Islet precursor cell (in vitro differentiated cells): ENCODE measurements at places on chromosomes 12 and 14.

- no peak for DNase-seq
These were observed 42.2 kb upstream of the CRACR2A start for GRCh38 chr12:3795066-3795465.

DNA sequence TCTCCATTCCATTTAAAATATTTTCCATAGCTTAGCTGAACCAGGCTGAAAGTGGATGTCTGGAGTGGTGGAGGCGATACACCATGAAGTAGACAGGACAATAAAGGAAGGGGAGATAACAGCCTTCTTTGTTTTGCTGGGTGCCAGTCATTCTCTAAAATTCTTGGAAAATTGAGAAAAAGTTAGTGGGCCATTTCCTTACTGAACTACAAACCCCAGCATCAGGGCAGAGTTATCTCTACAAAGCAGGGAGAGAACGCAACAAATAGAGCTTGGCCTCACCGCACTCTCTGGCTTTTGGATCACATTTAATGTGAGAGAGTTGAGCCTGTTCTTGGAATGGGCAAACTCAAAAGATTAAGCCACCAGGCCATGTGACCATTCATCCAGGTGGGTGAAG, 41.2 kb upstream of the LRRC10 start:
- peak; percentile 15 for DNase-seq

DNA sequence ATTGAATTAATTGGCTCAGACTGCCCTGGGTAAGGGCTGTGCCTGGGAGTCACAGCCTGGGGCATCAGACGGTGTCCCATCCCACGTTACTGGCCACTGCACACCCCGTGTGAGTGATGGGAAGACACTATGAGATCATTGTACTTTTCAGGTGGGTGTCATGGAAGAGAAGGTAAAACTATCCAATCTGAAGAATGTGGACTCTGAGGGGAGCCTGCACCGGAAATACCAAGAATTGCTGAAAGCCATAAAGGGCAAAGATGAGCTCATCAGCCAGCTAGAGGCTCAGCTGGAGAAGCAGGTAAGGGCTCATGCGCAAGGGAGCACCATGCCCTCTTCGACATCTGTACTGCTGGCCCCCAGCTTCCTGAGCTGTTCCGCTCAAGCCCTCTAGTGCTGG, 24.0 kb downstream of the PLEKHH1 start:
- peak; percentile 84 for DNase-seq

- no peak for DNase-seq
These were observed 1673.6 kb upstream of the FLRT2 start for GRCh38 chr14:83856334-83856733.

DNA sequence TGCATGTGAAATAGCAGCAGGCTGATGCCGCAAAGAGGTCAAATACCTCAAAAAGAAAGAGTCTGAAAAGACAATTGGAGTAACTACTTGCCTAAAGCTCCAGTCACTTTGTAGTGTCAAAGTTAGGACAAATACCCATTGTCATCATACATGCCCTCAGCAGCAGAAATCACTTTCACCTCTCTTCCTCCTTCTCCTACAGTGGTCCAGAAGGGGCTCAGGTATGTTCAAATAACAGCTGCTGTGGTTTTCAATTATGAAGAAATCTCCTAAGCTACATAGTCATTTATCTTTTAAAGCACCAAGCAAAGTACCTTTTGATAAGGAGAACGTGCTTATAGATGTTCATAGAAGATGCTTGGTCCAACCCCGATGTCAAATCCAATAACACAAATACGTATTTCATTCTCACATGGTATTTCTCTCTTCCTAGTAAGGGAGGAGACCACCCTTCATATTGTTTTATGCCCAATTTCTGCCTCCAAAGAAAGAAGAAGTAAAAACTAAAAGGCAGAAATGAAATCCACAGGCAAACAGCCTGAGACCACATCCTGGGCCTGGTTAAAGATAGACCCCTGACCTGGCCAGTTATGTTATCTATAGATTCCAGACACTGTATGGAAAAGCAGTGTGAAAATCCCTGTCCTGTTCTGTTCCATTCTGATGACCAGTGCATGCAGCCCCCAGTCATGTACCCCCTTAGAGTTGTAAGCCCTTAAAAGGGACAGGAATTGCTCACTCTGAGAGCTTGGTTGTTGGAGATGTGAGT, 23.7 kb downstream of the GYS2 start:
- DNase-seq: no peak

DNA sequence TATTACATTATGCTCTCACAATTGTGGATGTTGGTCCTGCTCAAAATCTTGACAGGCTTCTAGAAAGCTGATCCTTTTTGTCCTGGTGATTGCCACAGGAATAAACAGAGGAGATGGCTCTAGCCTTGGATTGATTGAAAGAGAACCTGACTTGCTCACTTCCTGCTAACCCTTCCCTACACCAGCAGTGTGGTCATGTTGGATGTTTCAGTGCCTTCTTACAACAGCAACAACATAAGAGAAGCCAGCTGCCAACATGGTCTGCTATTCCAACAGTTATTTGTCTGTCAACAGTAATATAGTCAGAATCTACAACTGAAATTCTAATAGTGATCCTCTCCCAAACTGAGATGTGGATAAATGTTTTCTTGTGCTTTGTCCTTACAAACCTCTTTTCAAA, 311.6 kb upstream of the DIO2 start:
- DNase-seq: no peak

DNA sequence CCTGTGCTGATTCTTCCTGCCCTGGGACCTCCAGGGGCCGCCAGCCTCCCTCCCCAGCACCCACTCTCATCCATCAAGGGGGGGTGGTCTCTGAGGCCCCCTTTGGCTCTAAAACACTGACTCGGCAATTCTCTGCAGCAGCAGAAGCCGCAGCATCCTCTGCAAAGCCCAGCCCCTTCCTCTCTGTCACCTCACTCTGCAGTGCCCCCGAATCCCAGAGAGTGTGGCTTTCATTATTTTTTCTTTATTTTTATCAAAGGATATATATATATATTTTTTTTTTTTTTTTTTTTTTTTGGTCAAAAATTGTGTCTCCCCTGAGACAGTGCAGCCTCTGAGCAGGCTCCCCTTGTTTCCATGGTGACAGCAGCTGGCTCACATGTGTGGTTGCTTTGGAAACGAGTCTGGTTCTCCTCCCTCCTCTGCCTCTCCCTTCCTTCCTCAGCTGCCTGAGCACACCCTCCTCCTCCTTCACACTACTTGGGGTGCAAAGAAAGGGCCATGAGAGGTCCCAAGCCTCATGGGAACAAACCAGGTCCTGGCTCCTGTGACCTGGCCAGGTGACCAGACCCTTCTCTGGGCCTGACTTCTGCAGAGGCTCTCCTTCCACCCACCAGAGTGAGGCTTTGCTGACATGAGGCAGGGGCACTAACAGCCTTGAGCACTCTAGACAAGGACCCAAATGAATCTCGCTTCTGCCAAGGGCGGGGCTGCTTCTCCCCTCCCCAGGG, 100.5 kb downstream of the LRRC74A start:
- no peak for DNase-seq

GRCh38 chr12:22722779-22723178, 97.8 kb downstream of the ETNK1 start:
- DNase-seq: no peak

DNA sequence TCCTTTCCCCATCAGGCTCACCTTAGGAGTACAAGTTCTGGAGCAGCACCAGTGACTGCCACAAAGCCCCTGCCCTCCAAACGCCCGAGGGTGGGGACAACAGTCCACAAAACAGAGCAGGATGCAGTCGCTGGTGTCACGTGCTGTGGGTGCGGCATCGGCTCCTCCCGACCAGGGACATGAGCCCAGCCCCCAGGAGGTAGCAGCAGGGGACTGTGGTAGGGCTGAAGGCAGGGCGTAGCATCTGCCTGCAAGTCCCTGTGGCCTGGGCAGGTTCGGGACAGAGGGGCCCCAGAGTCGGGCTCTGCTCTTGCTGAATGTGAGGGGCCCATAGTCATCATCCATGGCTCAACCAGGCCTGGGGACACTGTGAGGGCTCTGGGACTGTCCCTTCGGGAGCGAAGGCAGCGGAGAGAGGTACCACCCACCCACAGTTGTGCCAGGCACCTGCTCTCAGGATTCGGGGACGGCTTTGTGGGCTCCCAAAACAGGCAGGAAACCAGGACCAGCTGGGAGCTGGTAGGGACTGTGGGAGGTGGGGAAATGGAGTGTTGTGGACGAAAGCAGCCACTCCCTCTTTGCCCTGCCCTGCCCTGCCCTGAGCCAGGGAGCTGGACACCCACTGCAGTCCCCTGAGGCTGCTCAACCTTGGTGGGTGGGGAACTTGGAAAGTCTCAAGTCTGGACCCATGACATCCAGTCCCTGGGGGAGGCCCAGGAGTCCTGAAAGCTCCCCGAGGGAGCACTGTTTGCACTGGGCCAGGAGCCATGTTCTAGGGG, 30.7 kb downstream of the FBRSL1 start:
- DNase-seq: no peak

GRCh38 chr12:119668324-119668841, 450 bp downstream of the PRKAB1 start:
- DNase-seq: no peak

GRCh38 chr12:89461649-89462612, 62.7 kb downstream of the GALNT4 start:
- no peak for DNase-seq

- DNase-seq: no peak
These were observed 11.3 kb downstream of the CMKLR1 start for GRCh38 chr12:108327621-108328344.

DNA sequence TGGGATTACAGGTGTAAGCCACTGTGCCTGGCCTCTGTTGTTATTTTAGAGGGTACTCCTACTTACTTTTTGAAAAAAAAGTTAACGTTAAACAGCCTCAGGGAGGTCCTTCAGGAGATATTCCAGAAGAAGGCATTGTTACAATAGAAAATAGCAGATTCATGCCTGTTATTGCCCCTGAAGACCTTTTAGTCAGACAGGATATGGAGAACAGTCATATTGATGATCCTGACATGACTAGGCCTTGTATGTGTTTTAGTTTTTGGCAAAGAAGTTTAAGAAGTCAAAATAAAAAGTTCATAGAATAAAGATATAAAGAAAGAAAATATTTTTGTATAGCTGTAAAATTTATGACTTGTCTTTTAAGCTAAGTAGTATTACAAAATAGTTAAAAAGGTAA, 45.3 kb downstream of the WASHC3 start:
- DNase-seq: no peak

DNA sequence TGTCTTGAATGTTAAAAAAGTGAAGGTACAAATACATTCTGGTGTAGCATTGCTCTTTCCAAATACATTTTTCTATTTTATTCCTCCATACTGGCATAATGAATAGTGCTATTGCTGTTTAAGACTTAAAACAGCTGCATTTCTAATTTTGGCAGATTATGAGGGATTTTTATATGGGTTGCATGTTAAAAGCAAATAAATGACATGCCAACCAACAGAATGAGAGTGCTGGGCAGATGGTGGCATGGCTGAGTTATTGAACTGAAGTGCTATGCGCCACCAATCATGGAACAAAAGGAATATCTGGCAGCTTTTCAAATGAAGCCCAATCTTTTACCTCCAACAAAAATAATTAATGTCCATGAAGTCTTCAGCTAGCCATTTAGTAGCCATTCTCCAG, 215.0 kb downstream of the PRKD1 start:
- no peak for DNase-seq

DNA sequence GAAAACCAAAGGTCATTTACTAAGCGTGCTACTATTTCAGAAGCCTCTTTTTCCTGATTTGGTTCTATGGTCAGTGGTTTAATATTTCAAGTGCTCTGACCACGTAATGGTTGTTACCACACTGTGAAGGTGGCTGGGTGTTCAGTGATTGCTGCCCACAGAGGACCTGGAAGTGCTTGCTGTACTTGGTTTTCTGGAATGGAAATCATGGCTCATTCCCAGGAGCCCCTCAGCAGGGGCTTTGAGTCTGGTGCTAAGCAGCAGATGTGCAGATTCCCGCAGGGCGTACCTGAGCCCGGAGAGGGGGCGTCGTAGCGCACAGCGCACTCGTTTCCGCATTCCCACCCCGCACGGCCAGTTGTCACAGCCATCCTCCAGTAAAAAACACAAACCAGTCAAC, 50.5 kb downstream of the TRAF3 start:
- no peak for DNase-seq

GRCh38 chr12:122166422-122167349, 7.3 kb downstream of the IL31 start:
- peak; percentile 73 for DNase-seq

- no peak for DNase-seq
These were observed 558.6 kb downstream of the DIO2 start for GRCh38 chr14:79652513-79653307.

DNA sequence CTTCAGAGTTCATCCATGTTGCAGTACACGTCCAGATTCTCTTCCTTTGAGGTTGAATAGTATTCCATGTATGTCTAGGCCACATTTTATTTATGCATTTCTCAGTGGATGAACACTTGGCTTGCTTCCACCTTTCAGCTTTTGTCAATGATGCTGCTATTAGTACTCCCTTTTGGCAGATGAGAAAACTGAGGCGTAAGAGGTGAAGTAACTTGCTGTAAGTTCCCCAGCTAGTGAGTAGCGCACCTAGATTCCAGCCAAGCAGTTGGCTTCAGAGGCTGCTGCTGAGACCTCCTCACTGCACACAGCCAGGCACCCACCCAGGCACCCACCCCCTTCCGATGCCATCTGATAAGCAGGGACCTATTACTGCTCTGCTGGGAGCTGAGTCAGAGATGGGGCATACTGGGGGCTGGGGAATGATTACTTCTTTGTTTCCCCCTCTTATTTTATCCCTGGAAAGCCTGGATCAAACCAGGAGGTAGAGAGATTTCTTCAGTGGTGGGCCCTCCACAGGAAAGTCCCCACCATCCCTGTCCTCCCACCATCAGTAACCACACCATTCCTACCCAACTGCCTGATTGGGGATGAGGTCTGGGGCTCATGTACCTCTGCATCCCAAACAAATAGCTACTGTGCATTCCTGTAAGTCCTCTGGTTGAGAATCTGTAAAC, 234.6 kb downstream of the PCNX1 start:
- DNase-seq: no peak

DNA sequence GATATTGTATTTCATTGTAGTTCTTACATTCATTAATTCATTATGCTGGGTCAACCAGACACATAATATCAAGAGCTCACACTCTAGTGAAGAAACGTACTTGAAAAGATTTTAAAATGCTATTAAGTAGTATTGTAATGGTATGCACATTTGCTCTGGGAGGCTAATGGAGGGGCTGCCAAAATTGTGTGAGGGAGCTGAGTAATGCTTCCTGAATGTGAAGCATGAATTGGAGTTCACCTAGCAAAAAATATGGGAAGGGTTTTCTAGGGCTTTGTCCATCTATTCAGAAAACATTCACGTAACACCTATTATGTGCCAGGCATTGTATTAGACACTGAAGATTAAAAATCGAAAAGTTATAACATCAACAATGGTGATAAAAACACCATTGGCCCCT, 403.8 kb upstream of the PDE3A start:
- no peak for DNase-seq

- DNase-seq: peak; percentile 96
These were observed 20.4 kb downstream of the NINJ2 start for GRCh38 chr12:642633-643474.

DNA sequence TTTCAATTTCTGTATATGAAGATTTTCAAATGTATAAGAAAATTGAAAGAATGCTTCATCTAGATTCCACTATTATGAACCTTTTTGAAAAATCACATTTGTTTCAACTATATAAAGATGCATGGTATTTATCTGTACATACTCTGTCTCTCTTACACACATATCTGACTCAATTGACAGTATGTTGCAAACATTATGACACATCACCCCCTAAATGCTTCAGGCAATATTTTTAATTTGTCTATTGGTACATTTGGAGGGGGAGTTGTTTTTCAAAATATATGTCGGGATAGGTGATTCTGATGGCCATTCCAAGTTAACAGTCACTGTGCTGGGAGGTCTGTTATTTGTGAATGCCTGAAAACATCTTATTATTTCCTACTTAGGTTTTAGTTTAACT, 14.4 kb downstream of the PCNX1 start:
- no peak for DNase-seq
